ENCODE measurements at places on chromosomes 12 and 14.

DNA sequence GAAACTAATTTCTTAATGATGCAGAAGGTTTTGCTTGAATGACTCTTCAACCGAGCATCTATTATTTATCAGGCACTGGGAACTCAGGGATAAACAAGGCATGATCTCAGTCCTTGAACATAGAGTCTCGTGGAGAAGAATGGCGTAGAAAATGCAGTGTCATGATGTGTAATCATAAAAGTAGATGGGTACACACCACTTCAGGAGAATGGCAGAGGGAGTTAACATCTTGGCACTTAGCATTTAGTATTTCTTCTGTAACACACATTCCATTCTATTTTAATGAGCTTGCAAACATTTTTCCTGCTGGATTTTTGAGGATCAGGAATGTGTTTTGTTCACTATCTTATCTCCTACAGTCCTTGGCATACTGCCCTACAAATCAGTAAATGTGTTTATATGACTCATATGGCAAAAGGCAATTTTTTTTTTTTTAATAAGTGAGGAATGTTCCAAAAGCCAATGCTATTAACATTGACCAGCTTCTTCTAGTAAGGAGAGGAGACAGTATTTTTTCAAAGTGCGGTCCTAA is 3.8 kb downstream of the TXNRD1 start:
- DNase-seq, result peak; percentile 67

- no peak for DNase-seq
Measured at GRCh38 chr12:76863837-76864236, 15.0 kb downstream of the CSRP2 start.

- no peak for DNase-seq
Measured at GRCh38 chr12:71602761-71603577, 60.7 kb downstream of the ZFC3H1 start.

- no peak for DNase-seq
Measured at GRCh38 chr12:19641235-19642080, 202.2 kb downstream of the AEBP2 start.

- no peak for DNase-seq
Measured at GRCh38 chr12:21677622-21678277, 20.1 kb upstream of the LDHB start.

- DNase-seq, result no peak
Measured at GRCh38 chr12:20132818-20133217, 235.5 kb upstream of the PDE3A start.

- DNase-seq, result no peak
Measured at GRCh38 chr12:91889059-91889458, 256.6 kb downstream of the BTG1 start.

DNA sequence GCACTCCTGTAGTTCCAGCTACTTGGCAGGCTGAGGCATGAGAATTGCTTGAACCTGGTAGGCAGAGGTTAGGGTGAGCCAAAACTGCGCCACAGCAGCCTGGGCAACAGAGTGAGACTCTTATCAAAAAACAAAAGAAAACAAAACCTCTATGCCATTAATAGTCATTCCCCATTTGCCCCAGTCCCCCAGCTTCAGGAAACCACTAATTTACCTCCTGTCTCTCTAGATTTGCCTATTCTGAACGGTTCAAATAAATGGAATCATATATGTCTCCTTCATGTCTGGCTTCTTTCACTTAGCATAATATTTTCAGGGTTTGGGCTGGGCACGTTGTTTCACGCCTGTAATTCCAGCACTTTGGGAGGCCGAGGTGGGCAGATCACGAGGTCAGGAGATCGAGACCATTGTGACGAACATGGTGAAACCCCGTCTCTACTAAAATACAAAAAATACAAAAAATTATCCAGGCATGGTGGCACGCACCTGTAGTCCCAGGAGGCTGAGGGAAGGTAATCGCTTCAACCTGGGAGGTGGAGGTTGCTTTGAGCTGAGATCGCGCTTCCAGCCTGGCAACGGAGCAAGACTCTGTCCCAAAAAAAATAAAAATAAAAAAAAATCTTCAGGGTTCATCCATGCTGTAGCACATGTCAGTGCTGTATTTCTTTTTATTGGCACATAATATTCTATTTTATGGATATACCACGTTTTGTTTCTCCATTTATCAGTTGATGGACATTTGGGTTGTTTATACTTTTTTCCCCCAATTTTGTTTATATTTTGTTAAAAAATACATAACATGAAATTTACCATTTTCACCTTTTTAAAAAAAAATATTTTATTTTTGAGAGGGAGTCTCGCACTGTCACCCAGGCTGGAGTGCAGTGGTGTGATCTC is 31.9 kb downstream of the KNTC1 start:
- no peak for DNase-seq

DNA sequence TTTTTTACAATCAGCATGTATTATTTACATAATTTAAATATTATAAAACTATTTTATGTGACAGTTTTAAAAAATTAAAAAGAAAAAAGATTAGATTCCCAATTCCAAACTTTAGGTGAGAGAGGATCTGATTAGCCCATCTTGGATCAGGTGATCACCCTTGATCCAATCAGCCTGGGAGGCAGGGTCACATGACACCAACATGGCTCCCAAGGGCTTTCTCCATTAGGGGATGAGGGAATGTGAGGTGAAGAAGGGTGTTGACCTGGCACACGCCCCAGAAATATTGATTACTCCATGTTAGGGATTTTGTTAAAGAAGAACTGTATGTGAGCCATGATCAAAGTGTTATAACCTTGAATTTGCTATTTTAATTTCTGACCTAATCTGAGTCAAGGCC is 225.4 kb downstream of the RBM19 start:
- no peak for DNase-seq

DNA sequence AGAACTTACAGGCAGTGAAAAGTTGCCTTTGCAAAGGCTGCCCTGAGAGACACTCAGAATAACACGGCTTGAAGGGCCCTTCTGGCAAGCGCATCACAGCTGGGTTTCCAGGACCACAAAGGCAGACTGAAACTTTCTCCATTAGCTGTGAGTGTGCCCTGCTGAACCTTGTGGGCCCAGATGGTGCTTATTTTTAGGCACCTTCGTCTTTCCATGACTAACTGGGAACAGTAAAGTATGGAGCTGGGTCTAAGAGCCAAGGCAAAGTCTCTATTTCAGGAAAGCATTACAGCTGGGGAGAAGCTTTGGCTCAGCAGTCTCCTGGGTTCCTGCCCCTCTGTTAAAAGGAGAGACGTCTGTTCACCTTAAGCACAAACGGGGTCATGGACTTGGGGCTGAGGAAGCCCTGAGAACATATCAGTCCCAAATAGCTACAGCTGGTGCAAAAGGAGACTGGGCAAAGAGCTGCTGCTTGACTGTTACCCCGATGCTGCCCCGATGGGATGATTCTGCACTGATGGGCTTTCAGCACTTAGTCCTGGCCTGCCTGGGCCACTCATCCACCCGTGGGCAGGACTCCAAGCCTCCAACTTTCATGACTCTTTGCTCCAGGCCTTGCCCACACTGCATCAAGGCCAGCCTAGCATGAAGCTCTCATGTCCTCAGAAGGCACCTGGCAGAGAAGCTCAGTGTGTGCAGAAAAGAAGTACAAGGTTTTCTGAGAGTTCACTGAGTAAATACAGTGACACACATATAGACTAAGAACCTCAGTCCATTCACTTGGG is 248.3 kb downstream of the PHLDA1 start:
- no peak for DNase-seq

- no peak for DNase-seq
Measured at GRCh38 chr12:52338241-52338960, 17.2 kb upstream of the KRT83 start.

- DNase-seq, result no peak
Measured at GRCh38 chr12:59700153-59700450, 104.3 kb downstream of the SLC16A7 start.

- peak; percentile 67 for DNase-seq
Measured at GRCh38 chr12:76878899-76879709, at the start of gene CSRP2. CSRP2 (minus strand) TSS chr12:76879019; CDS start chr12:76866260, 12,759 bp downstream.

DNA sequence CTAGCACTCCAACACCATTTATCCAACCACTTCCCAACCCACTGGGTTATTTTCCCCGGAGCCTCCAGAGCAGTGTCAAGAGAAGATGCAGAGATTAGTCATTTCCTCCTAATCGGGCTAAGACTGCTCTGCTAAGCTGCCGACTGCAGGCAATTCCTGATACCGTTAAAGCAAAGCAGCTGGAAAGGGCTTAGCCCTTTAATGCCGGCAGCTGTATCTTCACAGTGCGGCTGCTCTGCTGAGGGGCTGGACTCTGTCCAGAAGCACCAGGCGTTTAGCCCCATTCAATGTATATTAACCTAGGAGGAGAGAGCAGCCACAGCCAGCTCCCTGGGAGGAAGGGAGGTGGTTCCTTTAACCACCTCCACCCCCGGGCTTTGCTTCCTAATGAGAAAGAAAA is 11.1 kb downstream of the AQP6 start:
- peak; percentile 61 for DNase-seq

DNA sequence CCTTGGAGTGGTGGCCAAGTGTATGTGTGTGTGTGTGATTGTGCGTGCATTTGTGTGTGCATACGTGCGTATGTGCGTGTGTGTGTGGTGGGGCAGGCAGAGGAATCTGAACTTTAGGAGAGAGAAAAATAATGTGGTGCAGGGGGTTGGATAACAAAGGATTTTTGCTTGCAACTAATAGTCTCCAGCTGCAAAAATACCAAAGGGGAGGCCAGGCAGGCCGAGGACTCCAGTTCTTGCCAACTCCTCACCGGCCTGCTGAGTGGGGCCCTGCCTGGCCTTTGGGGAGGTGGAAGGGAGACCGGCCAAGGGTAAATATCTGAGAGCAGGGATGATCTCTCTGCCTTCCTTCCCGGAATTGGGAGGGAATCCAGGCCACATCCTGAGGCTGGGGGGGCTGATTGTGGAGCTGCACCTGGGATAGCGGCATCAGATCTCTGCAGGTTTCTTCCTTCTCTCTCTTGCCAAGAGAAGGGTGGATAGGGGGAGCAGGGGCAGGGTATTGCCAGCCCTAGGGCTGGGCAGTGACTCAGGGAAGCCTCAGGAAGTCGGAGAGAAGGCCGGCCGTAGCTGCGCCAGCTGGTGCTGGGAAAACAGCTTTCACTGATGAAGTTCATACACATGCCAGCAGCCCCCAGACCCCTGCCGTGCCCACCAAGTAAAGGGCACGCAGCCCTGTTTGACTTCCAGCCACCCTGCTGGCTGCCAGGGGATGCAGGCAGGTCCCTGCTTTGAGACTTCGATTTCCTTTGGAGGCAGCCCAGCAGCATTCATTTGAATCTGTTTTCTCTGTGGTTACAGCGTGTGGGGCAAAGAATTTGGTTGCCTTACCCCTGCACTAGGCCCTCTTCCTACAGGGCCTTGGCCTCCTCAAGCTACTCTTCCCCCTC is 4.6 kb upstream of the LRP1-AS start:
- no peak for DNase-seq

GRCh38 chr12:122934722-122935121 is 31.5 kb downstream of the ABCB9 start:
- no peak for DNase-seq

- no peak for DNase-seq
Measured at GRCh38 chr14:30995689-30996088, 29.8 kb upstream of the AP4S1 start.

DNA sequence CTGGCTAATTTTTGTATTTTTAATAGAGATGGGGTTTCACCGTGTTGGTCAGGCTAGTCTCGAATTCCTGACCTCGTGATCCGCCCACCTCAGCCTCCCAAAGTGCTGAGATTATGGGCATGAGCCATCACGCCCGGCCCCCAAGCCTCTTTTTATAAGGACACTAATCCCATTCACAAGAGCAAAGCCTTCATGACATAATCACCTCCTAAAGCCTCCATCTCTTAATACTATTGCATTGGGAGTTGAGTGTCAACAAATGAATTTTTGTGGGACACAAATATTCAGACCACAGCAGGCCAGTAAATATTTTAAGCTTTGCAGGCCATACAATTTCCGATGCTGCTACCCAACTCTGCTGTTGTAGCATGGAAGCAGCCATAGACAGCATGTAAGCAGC is 10.9 kb downstream of the RNF212B start:
- DNase-seq, result no peak

DNA sequence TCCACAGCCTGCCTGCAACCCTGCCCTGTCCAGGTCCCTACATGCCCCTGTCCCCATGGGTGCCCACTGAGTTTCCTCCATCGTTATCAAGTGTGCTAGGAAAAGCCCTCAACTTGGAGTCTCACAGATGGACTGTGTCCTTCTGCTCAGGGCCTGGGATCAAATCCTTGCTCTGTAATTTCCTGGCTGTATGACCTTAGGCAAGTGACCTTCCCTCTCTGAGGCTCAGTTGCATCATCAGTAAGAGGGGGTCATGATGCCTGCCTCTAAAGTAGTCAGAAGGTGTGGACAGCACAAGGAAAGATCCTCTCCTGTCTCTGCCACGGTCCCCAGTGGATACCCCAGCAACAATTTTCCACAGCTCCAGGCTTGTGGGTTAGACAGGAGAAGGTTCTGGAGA is 22.2 kb downstream of the RASAL1 start:
- DNase-seq, result no peak

GRCh38 chr12:25347716-25348592 is 97.2 kb upstream of the KRAS start:
- no peak for DNase-seq

GRCh38 chr12:47350062-47350408 is 270.3 kb upstream of the AMIGO2 start:
- peak; percentile 14 for DNase-seq

DNA sequence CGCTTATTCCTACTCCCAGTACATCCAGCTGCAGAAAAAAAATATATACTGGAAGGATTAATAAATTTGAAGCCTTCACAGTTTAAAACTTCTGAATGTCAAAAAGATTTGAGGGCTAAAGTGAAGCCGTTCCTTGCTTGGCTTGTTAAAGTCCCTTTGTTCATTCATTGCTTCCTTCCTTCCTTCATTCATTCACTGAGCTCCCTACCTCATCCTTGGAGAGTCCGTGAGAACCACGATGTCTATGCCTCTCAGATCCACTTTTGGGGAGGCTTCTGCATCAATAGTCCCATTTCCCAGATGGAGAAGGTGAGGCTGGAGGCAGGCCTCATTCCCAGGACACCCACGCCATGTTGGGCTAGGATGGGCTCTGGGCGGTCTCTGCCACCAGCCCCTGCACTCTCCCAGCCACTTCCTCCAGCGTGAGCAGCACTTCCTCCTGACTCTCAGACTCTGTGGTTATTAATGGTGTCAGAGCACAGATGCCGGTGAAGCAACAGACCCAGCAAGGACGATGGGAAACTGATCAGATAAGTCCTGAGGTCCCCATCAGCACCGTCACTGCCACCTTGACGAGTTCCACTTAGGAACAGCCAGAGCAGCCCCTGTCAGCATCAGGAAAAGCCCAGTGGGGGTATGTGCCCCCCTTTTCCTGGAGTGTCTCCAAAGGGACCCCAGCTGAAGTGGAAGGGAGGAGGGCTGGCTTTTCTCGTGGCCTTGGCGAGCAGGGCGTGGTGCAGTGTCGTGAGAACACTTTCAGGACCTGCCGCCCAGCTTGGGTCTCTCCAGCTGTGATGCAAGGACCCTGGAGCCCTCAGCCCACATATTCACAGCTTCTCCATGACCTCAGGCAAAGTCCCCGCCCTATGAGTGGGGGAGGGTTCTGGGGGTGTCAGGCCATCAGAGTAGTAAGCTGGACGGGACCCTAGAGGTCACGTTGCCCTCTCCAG is 21.2 kb downstream of the ASB2 start:
- DNase-seq, result peak; percentile 93

DNA sequence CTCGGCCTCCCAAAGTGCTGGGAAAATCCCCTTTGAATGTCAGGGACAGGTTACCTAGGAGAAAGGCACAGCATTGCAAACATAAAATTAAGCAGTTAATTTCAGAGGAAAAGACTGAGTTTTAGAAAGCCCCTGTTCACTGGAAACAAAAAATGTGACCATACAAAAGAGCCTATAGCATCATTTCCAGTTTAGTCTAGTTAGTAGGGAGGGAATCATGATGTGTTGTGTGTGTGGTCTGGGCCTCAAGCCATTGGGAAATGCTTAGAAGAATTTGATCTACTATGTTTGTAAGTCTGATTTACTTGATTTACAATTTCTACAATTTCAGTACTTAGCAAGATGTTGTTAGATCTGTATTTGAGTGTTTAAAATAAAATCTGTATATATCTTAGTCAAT is 47.1 kb upstream of the RERG start:
- no peak for DNase-seq
